Astrocyte of the cerebellum (primary cell): ENCODE measurements at places on chromosomes 7 and 10.

GRCh38 chr10:61398366-61399129 lies 54.6 kb downstream of the TMEM26 start:
- DNase-seq, result no peak

DNA sequence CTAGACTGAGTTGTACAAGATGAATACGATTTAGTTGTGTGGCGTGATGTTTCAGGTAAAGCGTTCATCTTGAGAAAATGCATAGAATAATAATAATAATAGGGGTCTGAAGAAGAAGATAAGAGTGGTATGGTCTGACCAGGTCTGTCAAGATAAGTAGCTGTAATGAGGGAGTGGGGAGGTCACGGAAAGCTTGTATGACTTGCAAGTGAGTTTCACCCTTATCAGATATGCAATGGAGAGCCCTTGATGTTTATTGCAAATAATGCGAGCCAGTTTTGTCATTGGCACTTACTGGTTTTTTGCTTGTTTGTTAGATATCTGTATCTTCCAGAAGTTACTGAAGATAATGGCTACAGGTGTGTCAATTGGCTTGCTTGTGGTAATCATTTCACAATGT lies 611.5 kb downstream of the CNTNAP2 start:
- no peak for DNase-seq

- peak; percentile 24 for DNase-seq
These were observed at the start of gene TRIL for GRCh38 chr7:28958235-28958979. TSS of gene TRIL (minus strand) at chr7:28958330. CDS start at chr7:28958046, 284 bp downstream.

DNA sequence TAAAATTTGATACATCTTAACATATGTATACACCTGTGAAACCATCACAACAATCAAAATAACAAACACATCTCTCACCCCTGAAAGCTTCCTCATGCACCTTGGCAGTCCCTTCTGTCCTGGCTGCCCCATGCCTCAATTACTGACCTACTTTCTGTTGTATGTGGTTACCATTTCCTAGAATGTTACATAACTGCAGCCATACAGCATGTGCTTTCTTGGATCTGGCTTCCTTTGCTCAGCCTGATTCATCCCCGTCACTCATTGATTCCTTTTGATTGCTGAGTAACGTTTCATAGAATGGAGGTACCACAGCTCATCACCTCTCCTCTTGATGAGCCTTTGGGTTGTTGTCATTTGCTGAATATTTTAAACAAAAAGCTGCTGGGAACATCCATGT lies 165.3 kb downstream of the CELF2 start:
- DNase-seq, result no peak

GRCh38 chr7:124202546-124202945 lies 169.7 kb upstream of the TMEM229A start:
- DNase-seq, result no peak
